ENCODE measurements at places on chromosomes 3 and 15.

DNA sequence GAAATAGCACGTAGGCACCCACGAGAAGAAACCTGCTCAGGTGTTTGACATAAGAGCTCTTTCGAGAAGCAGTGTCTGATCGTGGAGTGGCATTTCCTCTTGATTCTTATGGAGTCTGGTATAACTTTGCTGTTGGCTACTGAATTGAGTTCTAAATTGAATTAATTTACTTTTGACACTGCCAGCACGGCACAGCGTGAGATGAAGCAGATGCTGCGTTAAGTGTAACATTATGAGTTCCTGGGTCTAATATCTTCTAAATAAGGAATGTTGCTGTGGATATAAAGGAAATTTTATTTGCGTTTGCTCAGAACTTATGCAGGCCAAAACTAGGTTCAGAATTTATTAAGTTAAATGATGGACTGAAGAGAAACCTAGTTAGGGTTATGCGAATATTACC is 919.9 kb downstream of the TUSC7 start:
- no peak for DNase-seq

- no peak for DNase-seq
Observed at GRCh38 chr3:155031186-155031585, 48.9 kb upstream of the MME start.

DNA sequence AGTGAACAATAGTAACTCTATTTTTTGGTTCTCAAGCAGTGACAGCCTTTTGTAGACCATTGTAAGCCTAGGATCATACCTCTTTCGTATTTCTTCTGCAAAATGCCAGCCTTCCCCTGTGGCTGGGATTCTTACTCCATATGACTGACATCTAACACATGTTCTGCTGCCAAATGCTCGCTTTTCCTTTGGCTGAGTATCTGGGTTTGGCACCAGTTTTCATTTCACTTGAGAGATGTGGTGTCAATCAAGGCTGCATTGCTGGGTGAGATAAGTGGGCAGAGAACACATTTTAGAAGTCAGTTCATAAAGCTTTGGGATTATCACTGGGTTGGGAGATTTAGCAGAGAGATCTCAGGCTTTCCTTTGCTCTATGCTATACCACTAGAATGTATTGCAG is 514.7 kb upstream of the SGO1 start:
- no peak for DNase-seq

DNA sequence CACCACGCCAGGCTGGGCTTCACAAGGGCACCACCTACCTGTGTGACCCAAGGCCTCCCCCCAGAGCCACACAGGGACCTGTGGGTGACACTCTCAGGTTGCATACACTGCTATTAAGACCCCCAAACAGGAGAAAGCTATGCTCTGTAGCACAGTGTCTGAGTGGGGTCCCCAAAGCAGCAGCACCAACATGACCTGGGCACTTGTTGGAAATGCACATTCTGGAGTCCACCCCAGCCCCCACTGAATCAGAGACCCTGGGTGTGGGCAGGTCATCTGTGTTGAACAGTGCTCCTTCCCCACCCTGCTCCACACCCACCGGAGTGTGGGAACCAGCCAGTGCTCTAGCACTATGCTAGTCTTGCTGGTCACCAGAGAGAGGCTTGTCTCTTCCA is 76.1 kb downstream of the ADAMTS17 start:
- DNase-seq = no peak

GRCh38 chr3:186969607-186970006 is 39.3 kb downstream of the ST6GAL1 start:
- DNase-seq = no peak

DNA sequence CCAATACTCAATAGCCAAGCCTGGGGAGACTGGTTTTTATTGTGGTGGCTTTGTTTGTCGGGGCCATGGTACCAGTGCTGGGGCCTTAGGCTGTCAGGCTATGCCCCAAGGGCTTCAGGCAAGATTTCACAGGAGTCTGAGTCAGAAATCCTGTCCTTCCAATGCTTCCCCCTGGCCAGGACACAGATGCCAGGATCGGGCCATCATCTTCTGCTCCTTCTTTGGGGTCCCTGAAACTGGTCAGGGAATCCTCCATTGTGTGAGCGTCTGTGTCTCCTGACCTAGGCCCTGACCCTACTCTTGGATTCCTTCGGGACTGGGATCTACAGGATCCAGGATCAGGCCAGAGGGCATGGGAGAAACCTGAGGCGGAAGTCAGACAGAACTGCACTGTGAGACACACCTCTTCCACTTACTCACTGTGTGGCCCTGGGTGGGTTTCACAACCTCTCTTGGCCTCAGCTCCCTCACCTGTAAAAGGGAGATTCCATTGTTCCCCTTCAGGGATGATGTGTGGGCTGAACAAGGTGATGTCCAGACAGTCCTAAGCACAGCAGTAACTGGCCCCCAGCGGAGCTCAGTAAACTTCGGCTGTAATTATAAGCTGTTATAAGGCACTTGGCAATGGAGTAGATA is 292.7 kb downstream of the UACA start:
- DNase-seq = no peak

GRCh38 chr3:174444391-174444790 is 414.7 kb upstream of the NAALADL2 start:
- DNase-seq = no peak

DNA sequence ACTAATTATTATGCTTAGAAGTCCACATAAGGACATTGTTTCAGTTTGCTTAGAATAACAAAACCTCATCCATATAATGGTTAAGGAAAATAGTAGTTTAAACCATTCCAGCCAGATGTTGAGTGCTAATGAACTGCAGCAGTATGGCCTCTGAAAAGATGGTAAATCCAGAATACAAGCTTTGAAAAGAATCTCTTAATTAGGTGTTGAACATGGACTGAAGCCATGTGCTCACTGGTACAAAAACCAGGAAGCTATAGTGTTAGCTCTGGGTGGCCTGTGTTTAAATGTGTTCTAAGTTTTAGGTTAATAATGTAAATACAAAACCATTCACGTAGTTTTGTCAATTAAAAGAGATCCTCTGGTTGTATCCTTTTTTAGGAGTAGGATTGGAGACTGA is 78.2 kb downstream of the GALK2 start:
- DNase-seq = no peak

DNA sequence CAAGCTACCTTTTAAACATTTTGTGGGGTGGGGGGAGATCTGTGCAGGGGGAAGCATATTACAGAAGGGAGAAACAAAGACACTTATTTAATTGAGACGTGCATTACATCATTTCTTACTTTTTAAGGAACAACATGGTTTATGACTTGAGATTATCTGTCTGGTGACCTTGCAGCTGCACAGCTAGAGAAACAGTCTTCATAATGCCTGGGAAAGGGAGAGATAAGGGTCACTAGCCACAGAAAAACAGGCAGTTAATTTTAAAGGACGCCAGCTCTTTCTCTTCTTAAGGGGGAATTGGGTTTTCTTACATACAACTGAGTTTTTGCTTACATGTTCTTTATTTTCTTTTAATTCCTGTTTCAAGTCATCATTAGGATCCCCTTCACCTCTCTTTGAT is 147.9 kb downstream of the SST start:
- no peak for DNase-seq

GRCh38 chr3:60427109-60427508 is 824.1 kb downstream of the FHIT start:
- no peak for DNase-seq

DNA sequence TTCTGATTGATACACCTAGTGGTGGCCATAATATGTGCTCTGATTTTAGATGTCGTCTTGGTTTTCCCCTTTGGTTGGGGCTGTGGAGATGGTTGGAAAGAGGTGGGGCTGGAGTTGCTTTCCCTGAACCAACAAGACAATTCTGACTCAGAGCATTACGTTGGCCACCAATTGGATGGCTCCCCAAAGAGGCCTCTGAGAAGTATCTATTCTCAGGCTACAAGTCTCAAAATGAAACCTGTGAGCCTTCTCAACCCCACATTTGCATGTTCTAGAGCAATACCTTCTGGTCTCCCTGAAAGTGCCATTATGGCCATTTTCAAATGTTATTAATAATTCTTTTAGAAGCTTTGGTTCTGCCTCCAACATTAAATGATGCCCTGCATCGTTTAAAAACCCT is 188.4 kb upstream of the WNT5A start:
- DNase-seq = no peak

DNA sequence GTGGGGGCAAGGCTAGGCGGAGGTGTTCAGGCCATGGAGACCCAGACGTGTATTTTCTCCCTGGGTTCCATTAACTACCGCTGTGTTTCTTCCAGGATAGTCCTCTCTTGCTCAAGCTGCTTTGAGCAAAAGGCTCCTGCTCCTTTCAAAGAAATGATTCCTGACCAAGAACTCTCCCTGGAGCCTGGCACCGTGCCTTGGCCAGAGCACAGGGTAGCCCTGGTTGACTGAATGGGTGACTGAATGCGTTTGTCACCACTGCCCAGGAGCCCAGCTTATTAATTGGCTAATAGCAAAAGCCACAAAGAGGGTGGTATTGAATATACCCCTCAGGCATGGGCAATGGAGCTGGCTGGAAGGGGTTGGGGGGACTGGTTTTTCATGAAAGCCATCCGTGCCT is 13.9 kb downstream of the RASGRF1 start:
- DNase-seq = no peak

DNA sequence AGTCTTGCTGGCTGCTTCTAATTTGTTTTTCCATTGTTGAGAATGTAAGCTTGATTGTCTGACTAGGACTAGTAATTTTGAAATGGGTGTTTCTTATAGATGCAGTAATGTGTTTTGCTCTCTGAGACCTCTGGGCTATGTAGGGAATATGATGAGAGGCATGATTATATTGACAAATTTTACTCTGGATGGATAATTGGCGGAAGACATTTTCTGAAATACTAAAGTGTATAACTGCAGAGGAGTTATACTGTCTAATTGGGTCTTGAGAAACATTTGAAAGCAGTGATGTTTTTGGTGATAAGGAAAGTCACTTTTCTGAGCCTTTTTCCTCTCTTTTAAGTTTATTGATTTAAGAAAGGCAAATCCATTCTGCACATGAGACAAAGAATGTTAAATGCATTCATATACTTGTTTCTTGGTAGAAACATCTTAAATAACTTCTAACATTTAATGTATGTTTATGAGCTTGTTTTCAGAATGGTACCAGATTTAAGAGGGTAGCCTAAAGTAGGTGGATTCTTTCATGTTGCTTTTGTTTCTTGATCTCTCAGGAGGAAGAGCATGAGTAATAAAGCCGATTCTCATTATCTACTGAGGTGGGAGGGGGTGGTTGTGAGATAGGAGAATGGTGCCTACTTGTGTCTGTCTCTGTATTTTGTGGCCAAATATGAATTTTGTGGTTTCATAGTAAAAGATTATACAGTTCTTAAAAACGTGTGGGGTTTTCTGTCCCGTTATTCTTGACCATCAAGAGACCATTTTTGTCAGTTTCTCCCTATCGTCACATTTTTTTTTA is 2.0 kb downstream of the ATP2C1 start:
- DNase-seq = no peak

DNA sequence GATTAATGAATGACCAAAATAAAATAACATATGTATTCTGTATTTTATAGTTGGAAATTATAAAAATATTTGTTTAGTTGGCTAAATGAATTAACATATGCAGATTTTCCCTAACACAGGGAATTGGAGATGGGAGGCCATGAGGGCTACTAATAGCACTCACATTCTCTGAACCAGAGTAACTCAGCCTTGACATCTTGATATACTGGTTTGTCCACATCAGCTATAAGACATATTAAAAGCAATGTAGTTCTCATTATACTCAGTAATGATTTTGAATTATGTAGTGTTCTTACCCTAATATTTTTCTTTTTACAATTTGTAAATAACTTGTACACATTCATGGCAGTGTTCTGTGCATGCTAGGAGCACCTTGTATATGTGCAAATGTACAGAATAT is 255.9 kb downstream of the EPHA6 start:
- DNase-seq = no peak

GRCh38 chr3:157409516-157409915 is 27.1 kb upstream of the PTX3 start:
- DNase-seq = no peak

GRCh38 chr3:23301819-23302218 is 98.7 kb downstream of the UBE2E2 start:
- DNase-seq = no peak

DNA sequence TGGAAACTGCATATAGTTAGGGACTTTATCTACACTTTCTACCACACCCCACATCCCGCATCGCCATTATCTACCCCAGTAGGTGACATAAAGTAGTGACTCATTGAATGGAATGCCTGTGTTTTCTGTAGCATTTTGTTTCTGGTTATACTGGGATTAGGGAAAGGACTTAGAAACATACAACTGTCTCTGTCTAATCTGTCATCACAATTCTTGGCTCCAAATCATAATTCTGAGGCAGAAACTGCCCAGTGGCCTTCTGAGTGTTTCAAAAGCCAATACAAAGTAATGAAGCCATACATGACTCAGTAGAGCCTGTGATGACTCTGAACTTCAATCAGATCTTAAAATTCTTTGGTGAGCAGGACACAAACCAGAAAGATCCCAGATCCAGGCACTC is 115.7 kb upstream of the CHRM5 start:
- peak; percentile 77 for DNase-seq

DNA sequence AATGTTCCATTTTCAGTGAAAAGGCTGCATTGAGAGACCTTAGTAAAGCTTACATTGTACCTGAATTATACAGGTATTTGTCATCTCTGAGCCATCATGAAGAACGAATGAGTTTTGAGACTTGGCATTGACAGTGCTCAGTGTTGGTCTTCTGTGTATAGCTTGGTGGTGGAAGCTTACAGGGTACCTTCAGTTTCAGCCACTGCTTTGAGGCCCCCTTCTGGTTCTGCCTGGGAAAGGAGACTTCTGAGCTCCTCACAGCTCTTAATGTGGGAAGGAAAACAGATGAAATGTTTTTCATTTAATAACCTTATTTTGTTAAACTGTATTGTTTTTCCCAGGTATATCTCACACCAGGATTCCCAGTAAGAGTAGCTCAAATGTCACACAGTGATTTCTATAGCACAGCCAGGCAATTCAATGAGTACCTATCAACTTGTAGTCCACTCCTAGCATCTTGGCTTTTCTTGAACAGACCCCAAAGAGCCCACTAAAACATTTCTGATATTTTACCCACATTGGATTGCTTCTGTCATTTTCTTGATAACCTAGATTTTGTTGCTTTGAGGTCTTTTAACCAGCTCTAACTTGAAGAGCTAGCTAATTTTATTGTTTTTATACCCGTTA is 5.6 kb downstream of the SERPINI1 start:
- peak; percentile 19 for DNase-seq

GRCh38 chr3:71395927-71396695 is 187.4 kb downstream of the FOXP1 start:
- peak; percentile 44 for DNase-seq

DNA sequence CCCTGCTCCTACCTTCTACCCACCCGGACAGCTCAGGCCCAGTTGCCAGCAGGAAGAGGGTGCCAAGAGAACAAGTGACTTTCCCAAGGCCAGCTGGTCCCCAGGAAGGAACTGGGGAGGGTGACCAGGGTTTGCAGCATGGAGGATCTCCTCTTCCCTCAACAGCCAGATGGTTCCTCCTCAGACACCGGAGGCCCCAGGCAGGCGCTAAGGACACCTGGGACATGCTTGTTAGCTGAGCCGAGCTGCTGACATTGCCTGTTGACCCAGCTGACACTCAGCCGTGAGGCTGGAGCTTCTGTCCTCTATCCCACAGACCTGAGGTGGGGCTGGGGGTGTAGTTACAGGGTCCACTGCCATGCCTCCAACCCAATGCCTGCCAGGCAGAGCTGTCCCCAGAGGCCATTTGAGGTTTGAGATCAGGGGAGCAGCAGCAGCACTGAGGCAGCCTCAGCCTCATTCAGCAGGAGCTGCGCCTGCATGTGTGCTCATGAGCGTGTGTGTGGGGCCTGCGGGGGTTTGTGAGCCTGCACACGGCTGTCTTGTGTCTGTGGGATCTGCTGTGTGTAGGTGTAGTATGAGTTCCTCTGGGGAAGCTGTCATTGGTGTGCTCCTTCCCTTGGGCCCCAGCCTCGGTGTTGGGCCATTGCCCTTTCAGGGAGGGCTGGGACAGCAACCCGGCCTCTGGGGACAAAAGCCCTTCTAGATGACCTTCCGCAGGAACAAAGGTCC is 7.1 kb downstream of the CPLX3 start:
- DNase-seq = no peak

Data from hepatic stellate cell (primary cell).